Activated gamma-delta T cell treated with anti-CD3 and anti-CD28 coated beads, Interleukin-2, amount 50 U/mL, for 16 hours (primary cell): ENCODE measurements at places on chromosomes 1 and 21.
A peak's percentile ranks its signal among the peaks of the same experiment; 100 is the strongest.

GRCh38 chr1:75472971-75473603 lies 137.8 kb downstream of the SLC44A5 start:
- DNase-seq: no peak

- DNase-seq: no peak
Measured at GRCh38 chr1:59530119-59530518, 233.2 kb downstream of the FGGY start.

- DNase-seq: no peak
Measured at GRCh38 chr1:189908113-189908512, 569.6 kb downstream of the BRINP3 start.

GRCh38 chr1:18901147-18901951 lies 1.0 kb downstream of the ALDH4A1 start:
- DNase-seq: no peak

DNA sequence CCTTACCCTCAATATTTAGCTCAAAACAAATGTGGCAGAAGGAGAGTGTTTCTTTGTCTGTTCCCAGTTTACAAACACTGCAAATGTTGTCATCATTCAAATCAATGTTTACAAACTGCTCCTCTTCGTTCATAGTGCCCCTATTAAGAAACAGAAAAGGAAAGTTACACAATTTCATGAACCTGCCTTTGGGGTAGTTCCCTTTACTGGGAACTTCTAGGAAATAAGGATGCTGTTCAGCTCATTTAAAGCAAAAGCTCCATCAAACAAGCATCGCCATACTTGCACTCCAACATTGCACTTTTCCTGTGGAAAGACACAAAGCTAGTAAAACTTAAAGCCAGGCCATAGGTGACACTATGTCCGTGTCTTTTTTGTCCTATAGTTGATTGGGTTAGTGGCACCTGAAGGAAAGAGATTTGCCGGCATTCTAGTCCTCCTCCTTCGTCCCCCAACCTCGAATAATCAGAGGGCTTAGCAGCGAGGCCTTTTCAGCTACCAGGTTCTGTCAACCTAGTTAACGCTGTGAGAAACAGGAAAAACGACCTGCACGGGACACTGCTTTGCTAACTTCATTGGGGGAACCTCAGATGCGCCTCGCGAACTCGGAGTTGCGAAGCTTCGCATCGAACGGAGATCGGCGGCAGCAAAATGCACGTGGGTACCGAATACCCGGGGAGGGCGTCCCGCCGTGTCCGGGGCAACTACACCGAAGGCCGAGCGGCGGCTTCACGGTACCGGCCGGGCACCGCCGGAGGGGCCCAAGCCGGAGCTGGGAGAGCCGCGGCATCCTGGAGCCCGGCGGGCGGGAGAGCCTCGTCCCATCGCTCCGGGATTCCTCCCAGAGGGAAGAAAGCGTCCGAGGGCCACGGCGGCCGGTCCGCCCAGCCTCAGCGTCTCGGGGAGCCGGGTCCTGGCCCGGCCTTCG lies 706 bp downstream of the C21orf91 start:
- DNase-seq: peak; percentile 11

- DNase-seq: no peak
Measured at GRCh38 chr21:35016071-35016470, 33.0 kb downstream of the RUNX1 start.

DNA sequence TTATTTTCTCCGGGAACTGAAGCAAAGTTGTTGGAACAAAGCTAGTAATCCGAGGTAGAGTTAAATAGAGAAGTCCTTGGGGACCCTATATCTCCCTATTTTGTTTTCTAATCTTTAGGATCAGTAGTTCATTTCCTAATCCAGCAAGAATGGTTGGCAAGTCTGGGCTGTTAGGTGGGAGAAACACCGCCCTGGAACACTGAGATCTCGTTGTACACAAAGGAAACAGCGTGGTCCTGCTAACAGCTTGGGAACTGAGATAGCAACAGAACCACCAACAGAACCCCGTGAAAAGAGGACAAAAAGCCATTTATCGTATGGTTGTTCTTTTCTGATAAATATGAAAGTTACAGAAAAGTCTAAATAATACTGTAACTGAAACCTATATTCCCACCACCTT lies 121.9 kb upstream of the CDC42BPA start:
- no peak for DNase-seq

DNA sequence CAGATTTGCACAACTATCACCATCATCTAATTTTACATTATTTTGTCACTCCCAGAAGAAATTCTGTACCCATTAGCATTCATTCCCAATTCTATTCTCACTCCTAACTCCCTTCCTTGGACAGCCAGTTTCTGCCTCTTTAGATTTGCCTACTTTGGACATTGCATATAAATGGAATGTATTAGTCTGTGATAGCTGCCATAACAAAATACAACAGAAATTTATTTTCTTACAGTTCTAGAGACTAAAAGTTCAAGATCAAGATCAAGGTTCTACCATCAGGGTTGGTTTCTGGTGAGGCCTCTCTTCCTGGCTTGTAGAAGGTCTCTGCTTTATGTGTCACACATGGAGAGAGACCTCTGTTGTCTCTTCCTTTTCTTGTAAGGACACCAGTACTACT lies 61.9 kb downstream of the ALG6 start:
- no peak for DNase-seq

DNA sequence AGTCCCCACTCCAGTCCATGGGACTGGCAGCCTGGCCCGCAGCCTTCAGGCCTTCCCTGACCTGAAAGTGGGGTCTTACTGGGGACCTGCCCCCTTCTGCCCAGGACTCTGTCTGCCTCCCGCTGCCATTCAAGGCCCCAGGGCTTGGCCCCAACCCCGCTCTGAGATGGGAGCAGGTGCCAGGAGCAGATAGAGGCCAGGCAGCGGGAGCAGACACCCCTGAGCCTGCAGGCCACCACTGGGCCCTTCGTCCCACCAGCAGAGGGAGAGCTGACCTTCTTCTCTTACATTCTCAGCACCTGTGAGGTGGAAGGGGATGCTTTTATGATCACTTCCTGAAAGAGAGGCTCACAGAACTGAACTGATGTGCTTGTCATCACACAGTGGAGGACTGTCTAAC lies 62.2 kb upstream of the TINAGL1 start:
- no peak for DNase-seq

- DNase-seq: no peak
Measured at GRCh38 chr21:42539931-42540343, 26.3 kb downstream of the SLC37A1 start.

GRCh38 chr1:109886827-109887226 lies 23.8 kb upstream of the CSF1 start:
- no peak for DNase-seq

DNA sequence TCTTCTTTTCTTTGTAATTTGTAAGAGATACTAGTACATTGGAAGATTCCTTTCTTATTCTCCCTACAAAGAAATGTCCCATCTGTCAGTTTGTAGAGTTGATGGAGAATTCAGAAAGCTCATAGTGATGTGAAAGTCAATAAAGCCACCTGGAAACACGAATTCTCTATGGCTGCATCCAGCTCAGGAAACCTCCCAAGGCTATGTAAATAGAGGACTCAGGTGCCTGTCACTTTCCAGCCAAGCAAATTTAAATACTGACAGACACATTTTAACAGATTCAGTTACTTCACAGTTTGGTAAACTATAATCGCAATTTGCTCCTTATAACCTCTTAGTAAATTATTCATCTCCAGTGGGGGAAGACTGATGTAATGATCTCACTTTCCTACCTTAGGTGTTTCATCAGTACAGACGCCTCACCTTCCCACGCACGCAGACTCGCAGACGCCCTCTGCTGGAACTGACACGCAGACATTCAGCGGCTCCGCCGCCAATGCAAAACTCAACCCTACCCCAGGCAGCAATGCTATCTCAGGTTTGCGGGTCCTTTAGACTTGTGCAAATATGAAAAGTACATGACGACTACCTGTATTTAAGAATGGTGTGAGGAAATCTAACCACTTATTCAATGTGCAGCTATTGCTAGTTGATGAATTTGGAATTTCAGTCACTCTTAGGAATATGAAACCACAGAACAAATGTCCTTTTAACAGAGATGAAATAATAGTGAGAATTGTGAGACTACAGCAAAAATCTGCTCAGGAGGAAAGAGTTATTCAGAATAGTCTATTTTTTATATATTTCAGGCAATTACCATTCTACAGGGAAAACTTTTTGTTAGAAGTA lies 60.6 kb downstream of the PTPRC start:
- peak; percentile 53 for DNase-seq

GRCh38 chr1:47249755-47250154 lies 17.7 kb upstream of the TAL1 start:
- no peak for DNase-seq

DNA sequence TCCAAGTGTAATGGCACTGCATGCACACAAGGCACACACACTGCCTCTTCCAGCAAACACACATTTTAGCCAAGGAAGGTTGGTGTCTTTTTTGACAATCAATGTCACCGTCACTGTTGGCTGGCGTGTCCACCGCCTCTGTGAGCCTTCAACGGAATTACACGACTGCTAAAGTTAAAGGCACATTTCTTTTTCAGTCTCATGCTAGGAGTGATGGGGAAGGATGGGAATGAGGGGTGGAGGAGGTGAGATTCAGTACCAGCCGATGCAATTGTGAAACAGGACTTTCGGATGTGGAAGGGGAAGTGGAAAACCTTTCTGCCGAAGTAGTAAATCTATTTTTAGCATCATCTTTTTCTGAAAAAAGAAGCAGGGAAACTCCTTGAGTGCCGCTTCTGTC lies 1.4 kb downstream of the ELAVL4 start:
- DNase-seq: no peak

GRCh38 chr1:155196103-155196892 lies 11.4 kb downstream of the THBS3 start:
- DNase-seq: no peak

DNA sequence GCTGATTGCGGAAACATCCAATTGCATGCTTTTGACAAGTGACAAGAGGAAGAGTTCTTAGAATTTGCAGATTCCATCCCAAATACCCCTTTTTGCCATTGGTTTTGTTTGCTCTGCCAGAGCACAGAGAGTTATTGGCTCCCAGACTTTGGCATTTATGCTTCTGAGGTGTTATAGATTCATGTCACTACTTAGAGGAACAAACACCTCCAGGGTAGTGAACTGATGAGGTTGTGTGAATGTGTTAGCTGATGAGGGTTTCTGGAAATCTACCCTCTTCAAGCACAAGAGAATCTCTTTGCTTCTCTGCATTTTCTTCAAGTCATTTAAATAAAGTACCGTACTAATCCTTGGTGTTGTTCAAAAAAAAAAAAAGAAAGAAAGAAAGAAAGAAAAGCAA lies 33.9 kb upstream of the BRINP3 start:
- DNase-seq: no peak

DNA sequence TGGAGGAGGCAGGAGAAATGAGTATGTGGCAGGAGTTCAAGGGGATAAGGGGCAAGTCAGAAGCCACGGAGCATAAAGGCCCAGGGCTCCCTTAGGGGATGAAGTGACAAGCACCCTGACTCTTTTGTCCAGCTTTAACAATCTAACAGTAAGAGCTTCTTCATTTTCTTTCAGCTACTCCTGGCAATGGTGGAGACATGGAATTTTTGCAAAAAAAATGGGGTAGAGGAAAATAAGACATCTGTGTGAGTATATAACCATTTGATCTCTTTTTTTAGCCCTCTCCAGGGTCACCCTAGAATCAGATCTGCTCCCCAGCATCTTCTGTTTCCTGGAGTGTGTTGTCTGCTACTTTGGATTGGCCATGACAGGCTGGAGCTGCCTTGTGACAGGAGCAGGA lies 47.1 kb downstream of the ZNF697 start:
- no peak for DNase-seq

GRCh38 chr1:48071513-48071912 lies 74.3 kb upstream of the TRABD2B start:
- no peak for DNase-seq
